Ascending aorta (tissue), 2 donors: ENCODE measurements at places on chromosomes 12 and 14. TPM values are rescaled to one million over a fixed set of nuclear protein-coding genes. Genes with fewer than 3 reads are reported as not detected.

The ABCD2 gene
- total RNA-seq = under 0.01 TPM

The RFX4 gene
- not detected for total RNA-seq

The STON2 gene
- 54.0 TPM for total RNA-seq

The HOXC5 gene
- not detected for total RNA-seq

The TSPAN11 gene
- 5.2 TPM for total RNA-seq

The TIGAR gene
- total RNA-seq = 4.4 TPM

The PLEKHA5 gene
- 11.8 TPM for total RNA-seq

The TPPP2 gene
- not detected for total RNA-seq

The LRRIQ1 gene
- total RNA-seq = not detected

The CCNT1 gene
- 28.0 TPM for total RNA-seq

The DENND5B gene
- 4.7 TPM for total RNA-seq

The GLI1 gene
- 2.8 TPM for total RNA-seq

- no peaks in the 10 kb centered on the region for H3K27me3 ChIP-seq
- H3K4me3 ChIP-seq = no peak overlapping the region
- DNase-seq = no peak
- no peaks in the 10 kb centered on the region for H3K36me3 ChIP-seq
- H3K4me1 ChIP-seq = peaks cover 5% of the 10 kb centered on the region
Measured at GRCh38 chr14:54207075-54207474, 189.7 kb upstream of the CDKN3 start.

DNA sequence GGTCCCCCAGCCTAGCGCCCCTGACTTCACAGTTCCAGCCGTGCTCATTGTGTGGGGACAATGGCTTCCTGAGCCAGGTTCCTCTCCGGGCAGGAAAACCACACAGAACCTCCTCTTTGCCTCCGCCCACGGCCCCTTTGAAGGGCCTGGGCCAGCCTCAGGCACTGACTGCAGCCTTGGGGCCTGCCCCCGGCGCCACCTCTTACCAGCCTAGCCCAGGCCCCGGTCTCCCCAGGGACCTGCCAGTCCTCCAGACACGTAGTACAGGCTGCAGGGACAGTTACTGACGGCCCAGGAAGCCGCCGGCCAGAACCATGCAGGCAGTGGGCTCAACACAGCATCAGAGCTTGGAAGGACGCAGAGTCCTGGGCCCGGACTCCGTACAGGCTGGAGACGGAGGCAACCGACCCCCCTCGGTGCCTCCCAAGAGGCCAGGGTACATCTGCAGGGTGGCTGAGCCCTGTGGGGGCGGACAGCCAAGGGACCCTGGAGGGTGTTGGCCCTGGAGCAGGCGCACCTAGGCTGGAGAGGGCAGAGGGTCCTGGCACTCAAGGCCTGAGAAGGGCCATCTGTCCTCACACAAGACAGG is 20.9 kb upstream of the NUDT14 start:
- no peak for DNase-seq
- peaks cover 26% of the 10 kb centered on the region for H3K4me1 ChIP-seq
- no peak overlapping the region for H3K27ac ChIP-seq
- H3K4me3 ChIP-seq = no peak overlapping the region
- H3K36me3 ChIP-seq = no peaks in the 10 kb centered on the region

GRCh38 chr14:104563191-104563741 is 16.3 kb upstream of the C14orf180 start:
- no peak for DNase-seq
- H3K27me3 ChIP-seq = no peaks in the 10 kb centered on the region
- H3K36me3 ChIP-seq = no peaks in the 10 kb centered on the region
- no peak overlapping the region for H3K4me3 ChIP-seq
- H3K4me1 ChIP-seq = no peaks in the 10 kb centered on the region

GRCh38 chr14:95183532-95184412 is 26.4 kb upstream of the DICER1 start:
- no peaks in the 10 kb centered on the region for H3K27me3 ChIP-seq
- no peaks in the 10 kb centered on the region for H3K4me1 ChIP-seq
- no peak for DNase-seq
- no peak overlapping the region for H3K4me3 ChIP-seq
- H3K36me3 ChIP-seq = no peaks in the 10 kb centered on the region

DNA sequence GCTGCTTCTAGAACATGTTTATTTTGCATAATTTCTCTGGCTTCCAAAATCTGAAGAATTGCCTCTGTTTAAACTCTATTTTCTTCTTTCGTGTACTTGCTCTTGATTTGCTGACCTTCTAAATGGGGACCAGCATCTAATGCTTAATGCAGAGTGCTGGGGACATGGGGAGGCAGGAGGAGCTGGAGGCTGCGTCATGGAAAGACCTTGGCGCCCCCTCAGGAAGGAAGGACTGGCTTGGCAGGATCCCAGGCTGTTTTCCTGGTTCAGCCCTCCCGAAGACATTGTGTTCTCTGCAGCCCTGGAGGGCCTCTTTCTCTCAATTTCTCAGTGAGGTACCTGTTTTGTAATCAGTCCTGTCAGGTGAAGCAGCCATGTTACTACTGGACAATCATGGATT is 5.5 kb downstream of the PRKCH start:
- peaks cover 2% of the 10 kb centered on the region for H3K4me1 ChIP-seq
- no peak overlapping the region for H3K27ac ChIP-seq
- DNase-seq = no peak
- no peak overlapping the region for H3K4me3 ChIP-seq
- no peaks in the 10 kb centered on the region for H3K36me3 ChIP-seq
- H3K27me3 ChIP-seq = no peaks in the 10 kb centered on the region

GRCh38 chr12:125304029-125304428 is 238.8 kb downstream of the AACS start:
- H3K4me3 ChIP-seq = no peak overlapping the region
- DNase-seq = no peak
- H3K27ac ChIP-seq = no peak overlapping the region
- H3K36me3 ChIP-seq = no peaks in the 10 kb centered on the region
- H3K4me1 ChIP-seq = no peaks in the 10 kb centered on the region

GRCh38 chr12:15842108-15842507 is 40.1 kb upstream of the STRAP start:
- H3K27me3 ChIP-seq = no peaks in the 10 kb centered on the region
- H3K4me3 ChIP-seq = no peak overlapping the region
- H3K27ac ChIP-seq = no peak overlapping the region
- no peaks in the 10 kb centered on the region for H3K36me3 ChIP-seq
- DNase-seq = no peak

- no peak overlapping the region for H3K27ac ChIP-seq
- DNase-seq = no peak
- no peak overlapping the region for H3K4me3 ChIP-seq
- no peaks in the 10 kb centered on the region for H3K4me1 ChIP-seq
- H3K27me3 ChIP-seq = no peaks in the 10 kb centered on the region
Measured at GRCh38 chr12:52414936-52415335, 8.8 kb upstream of the KRT82 start.

- H3K27ac ChIP-seq = no peak overlapping the region
- DNase-seq = no peak
- H3K36me3 ChIP-seq = no peaks in the 10 kb centered on the region
- no peaks in the 10 kb centered on the region for H3K4me1 ChIP-seq
- H3K27me3 ChIP-seq = no peaks in the 10 kb centered on the region
Measured at GRCh38 chr12:16350682-16351081, 3.2 kb downstream of the MGST1 start.

- no peak overlapping the region for H3K27ac ChIP-seq
- H3K4me3 ChIP-seq = no peak overlapping the region
- no peak for DNase-seq
Measured at GRCh38 chr12:42162193-42162592, 17.5 kb upstream of the GXYLT1 start.

- H3K4me1 ChIP-seq = no peaks in the 10 kb centered on the region
- H3K36me3 ChIP-seq = peaks cover 44% of the 10 kb centered on the region
- H3K27me3 ChIP-seq = no peaks in the 10 kb centered on the region
Measured at GRCh38 chr14:52748647-52749292, 18.8 kb downstream of the STYX start.

GRCh38 chr14:85531587-85532373 is 1.8 kb downstream of the FLRT2 start:
- peak overlapping the region; percentile 49 for H3K27ac ChIP-seq
- H3K4me3 ChIP-seq = peak overlapping the region; percentile 65
- H3K27me3 ChIP-seq = no peaks in the 10 kb centered on the region
- no peak for DNase-seq

DNA sequence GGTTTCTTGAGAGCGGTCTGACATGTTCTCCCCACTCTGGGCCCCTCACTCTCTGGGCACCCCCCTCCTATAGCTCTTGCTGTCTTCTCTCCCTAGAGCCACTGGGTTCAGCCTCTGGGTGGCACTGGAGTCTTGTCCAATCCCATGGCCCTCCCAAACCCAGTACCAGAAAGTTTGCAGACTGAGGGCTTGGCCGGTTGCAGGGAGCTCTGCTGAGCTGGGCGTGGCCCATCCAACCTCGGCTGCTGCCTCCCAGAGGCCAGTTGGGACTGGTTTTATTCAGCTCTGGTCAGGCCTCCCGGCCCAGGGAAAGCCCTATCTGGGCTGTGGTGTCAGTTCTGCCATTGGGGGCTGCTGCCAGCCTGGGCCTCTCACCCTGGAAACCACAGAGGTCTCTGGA is 37.9 kb downstream of the ISCA2 start:
- H3K27ac ChIP-seq = peak overlapping the region; percentile 28
- H3K4me1 ChIP-seq = no peaks in the 10 kb centered on the region
- no peaks in the 10 kb centered on the region for H3K27me3 ChIP-seq
- H3K36me3 ChIP-seq = peaks cover 77% of the 10 kb centered on the region
- no peak overlapping the region for H3K4me3 ChIP-seq
- no peak for DNase-seq

GRCh38 chr14:41606532-41607303 is at the start of gene LRFN5:
Gene LRFN5, plus strand, starts transcription at chr14:41606876.
- peak within 1 kb of the TSS; percentile 70 for H3K4me3 ChIP-seq
- H3K27ac ChIP-seq = peak within 1 kb of the TSS; percentile 26
- no peak for DNase-seq
- H3K36me3 ChIP-seq = no peaks in the 10 kb centered on the region
- peaks cover 7% of the 10 kb centered on the region for H3K4me1 ChIP-seq
- H3K27me3 ChIP-seq = peaks cover 3% of the 10 kb centered on the region

DNA sequence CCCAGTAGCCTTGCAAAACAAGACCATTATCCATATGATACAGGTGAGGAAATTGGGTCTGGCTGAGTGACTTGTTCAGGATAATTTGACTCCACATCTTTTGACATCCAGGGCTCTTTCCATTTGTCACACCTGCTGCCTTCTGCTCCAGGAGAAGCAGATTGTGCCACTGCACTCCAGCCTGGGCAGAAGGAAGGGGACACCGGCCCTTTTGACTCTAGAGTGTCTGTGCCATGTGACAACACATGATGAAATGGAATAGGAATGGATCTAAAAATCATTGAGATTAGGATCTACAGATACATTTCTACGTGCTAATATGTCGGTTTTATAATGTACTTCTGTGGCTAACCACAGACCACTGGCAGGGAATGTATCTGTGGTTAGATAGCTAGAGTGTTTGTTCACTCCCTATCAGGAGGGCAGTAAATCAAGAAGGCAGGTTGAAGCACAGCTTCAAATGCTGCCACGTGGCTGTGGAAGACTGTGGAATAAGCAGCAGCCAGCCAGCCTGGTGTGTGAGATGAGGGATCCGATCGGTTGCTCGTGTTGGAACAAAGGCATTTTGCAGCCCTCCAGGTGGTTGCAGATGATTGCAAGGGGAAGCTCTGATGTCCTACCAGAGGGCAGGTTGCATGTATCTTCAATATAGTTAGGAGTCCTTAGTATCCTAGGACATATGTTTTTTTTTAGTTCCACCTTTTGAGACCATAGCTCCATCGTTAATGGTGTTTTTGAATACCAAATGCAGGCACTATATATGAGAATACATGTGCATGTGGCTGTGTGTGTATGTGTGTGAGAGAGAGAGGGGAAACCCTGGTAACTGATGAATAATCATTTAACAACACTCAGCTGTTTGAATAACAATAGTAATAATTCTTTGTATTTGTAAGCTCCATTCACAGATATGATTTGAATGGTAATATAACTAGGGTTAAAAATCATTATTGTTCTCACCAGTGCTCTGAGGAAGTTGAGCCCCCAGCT is 28.6 kb downstream of the EML1 start:
- H3K4me3 ChIP-seq = no peak overlapping the region
- H3K4me1 ChIP-seq = no peaks in the 10 kb centered on the region
- H3K36me3 ChIP-seq = no peaks in the 10 kb centered on the region

- no peaks in the 10 kb centered on the region for H3K36me3 ChIP-seq
- H3K27me3 ChIP-seq = no peaks in the 10 kb centered on the region
Measured at GRCh38 chr12:50331745-50332144, 48.4 kb upstream of the LIMA1 start.

DNA sequence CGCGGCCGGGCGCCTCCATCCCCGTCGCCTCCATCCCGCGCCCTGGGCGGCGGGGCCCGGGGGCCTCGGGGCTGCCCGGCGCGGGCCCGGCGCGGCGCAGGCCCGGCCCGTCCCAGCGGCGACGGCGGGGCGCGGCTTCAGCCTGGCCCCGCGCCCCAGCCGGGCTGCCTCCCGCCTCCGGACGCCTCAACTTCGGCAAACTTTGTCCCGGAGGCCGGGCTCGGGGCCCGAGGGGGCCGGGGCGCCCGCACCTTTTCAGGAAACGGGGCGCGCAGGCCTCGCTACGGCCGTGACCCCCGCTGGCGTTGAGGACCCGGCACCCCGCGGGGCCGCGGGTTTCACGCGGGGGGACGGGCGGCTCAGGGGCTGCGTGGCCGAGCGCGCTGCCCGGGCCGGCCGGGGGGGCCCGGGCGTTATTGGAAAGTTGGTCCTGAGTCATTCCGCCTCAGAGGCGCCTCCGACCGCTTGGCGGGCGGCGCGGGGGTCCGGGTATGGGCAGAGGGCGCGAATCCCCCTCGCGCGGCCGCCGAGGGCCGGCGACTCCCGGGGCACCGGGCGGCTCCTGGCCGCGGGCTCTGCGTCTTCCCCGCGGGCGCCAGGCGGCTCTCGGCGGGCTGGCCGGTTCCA is 575 bp downstream of the TRAF3 start:
- H3K27ac ChIP-seq = peak overlapping the region; percentile 79
- peak overlapping the region; percentile 88 for H3K4me3 ChIP-seq
- no peak for DNase-seq
- H3K36me3 ChIP-seq = no peaks in the 10 kb centered on the region
- peaks cover 12% of the 10 kb centered on the region for H3K4me1 ChIP-seq
